Cerebellar cortex (tissue), 1 donor: ENCODE measurements at places on chromosomes 6 and 20.

DNA sequence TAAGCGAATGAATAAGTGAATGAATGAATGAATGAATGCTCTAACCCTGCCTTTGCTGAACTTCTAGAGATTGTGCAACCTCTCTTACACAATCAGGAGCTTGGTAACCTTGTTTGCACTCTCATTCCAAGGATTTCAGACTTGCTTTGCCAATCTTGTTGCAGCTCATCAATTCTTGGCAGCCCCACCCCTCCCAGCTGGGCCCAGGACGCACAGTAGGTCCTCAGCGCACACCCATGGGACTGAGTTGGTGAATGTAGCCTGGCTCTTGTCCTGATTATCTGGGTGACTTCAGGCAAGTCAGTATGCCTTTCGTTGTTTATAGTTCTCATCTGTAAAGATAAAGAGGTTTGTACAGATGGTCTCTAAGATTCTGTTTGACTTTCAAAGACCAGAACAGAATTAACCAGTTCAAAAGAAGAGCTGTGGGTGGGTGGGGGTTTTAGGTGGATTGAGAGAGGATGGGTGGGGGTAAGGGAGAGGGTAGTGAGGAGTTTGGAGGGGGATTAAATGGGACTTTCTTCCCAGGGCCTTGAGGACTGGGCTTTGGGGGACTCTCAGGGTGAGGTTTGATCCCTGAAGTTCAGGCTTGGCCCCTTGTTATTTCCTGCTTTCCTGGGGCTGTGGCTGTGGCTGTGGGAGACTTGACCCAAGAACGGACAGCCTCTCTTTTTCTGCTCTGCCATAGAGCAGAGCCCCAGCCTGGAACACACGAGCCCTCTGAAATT lies 33.2 kb downstream of the VEGFA start:
- no peak for DNase-seq

DNA sequence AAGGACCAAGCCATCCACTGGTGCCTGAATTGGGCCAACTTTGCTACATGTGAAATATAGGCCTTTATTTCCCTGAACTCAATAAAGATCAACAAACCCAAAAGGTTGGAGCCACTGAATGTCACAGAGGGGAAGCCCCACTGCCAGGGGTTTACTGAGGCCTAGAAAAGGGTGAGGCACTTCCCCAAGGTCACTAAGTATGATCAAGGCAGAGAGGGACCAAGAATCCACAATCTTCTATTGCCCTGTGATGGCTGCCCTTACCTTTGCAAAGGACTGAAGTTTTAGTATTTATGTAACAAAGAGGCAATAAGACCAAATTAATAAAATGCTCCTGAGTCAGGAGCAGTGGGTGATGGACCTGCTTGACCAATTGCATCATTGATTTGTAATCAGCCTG lies 18.0 kb downstream of the TREM1 start:
- no peak for DNase-seq

- DNase-seq: no peak
These were observed 168.9 kb upstream of the PDE10A start for GRCh38 chr6:165831812-165832510.

DNA sequence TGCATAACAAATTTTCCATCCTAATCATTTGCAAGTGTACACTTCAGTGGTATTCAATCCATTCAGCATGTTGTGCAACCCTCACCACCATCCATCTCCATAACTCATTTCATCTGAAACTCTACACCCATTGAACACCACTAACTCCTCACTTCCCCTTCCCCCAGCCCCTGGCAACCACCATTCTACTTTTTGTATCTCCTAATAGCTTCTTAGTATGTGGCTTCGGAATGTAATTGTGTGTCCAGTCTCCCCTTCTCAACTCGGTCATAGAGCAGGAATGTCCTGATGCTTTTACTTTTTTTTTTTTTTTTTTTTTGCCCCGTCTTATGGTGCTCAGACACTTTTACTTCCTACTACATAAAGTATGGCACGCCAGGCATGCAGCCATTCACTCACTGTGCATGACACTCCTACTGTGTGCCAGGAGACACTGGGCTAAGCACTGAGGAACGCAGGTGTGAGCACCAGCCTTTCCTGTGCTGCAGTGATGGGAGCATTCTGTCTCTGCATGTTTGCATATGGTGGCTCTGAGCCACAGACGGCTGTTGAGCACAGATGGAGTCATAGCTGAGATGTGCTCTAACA lies 15.3 kb downstream of the HCK start:
- DNase-seq: no peak

GRCh38 chr20:10863337-10864060 lies 189.7 kb upstream of the JAG1 start:
- no peak for DNase-seq

GRCh38 chr20:53547664-53548239 lies 45.9 kb downstream of the ZNF217 start:
- peak; percentile 63 for DNase-seq

DNA sequence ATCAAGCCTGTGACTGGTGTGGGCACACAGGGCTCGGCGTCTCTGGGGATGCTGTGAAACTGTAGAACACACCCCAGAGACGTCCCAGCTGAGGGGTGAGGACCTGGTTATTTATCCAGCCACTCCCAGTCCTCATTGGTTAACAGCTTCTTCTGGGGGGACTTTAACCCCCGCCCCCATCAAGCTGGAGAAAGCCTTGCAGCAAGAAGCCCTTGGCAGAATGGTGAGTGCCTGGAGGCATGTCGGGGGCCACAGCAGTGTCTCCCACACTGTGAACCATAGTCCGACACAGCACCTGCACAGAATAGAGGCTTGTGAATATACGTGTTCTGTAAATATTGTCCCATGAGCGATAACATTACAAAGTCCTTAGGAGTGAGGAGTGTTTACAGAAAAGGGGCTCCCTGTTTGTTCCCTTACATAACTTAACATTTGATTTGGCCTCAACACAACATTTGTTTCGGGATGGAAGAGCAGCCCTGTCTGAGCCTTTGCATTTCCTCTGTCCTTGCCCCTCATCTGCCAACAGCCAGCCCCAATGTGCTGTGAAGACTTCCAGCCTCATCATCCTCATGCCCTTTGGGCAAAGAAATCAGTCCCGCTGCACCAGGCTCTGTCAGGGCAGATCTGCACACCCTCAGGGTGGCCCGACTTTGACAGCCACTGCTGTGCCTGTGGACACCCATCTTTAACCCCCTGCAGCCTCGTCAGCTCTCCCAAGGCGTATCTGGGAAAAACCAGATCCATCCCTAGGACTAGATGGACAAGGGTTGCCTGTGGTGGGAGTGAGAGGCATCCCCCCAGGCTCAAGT lies 2.2 kb upstream of the RRBP1 start:
- DNase-seq: no peak

DNA sequence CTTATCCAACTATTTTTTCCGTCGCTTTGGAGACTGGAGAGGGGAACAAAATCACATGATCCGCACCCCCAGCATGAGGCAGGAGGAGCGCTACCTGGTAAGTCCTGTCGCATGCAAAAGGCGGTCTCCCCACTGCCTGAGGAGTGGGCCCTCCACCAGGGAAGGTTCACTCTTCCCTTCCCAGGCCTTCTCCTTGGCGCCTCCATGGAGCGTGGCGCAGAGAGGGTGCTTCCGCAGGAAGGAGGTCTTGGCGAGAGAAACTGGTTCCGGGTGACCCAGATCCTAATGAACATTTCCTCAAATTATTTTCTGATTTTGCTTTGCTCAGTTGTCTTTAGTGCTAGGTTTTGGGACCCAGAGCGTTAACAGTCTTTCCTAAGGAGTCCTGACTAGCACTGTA lies 217.6 kb downstream of the UST start:
- DNase-seq: no peak
